ENCODE measurements at places on chromosomes 12 and 14.

DNA sequence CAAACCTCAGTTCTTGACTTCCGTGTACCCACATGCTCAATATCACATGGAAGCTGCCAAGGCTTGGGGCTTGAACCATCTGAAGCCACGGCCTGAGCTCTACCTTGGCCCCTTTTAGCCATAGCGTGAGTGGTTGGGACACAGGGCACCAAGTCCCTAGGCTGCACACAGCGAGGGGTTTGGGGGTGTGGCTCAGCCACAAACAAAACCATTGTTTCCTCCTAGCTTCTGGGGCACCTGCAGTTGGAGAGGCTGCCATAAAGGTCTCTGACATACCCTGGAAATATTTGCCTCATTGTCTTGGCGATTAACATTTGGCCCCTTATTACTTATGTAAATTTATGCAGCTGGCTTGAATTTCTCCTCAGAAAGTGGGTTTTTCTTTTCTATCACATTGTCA lies 628.6 kb downstream of the NRXN3 start:
- DNase-seq: no peak

- no peak for DNase-seq
Measured at GRCh38 chr12:11658791-11659190, 9.3 kb downstream of the ETV6 start.

- DNase-seq: no peak
Measured at GRCh38 chr12:115857160-115857920, 420.2 kb downstream of the MED13L start.

- no peak for DNase-seq
Measured at GRCh38 chr14:39469094-39469710, 37.0 kb upstream of the FBXO33 start.

GRCh38 chr12:90112666-90113065 lies 404.0 kb upstream of the ATP2B1 start:
- DNase-seq: no peak

GRCh38 chr14:100771121-100771800 lies 44.6 kb downstream of the DLK1 start:
- DNase-seq: no peak

- DNase-seq: no peak
Measured at GRCh38 chr12:107127482-107128430, 34.4 kb upstream of the CRY1 start.

DNA sequence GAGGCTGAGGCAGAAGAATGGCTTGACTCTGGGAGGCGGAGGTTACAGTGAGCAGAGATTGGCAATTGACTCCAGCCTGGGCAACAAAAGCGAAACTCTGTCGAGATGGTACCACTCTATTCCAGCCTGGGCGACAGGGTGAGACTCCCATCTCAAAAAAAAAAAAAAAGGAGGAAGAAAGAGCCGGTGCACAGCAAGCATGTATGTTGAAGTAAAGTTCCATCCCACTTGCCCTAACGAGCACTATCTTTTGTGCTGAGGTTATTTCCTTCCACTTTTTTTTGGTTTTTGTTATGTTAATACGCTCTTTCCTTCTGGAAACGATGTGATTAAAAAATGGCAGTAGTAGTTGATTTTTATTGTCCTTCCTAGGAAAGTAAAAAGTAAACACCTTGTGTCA lies 19.5 kb upstream of the GOLGA5 start:
- no peak for DNase-seq

DNA sequence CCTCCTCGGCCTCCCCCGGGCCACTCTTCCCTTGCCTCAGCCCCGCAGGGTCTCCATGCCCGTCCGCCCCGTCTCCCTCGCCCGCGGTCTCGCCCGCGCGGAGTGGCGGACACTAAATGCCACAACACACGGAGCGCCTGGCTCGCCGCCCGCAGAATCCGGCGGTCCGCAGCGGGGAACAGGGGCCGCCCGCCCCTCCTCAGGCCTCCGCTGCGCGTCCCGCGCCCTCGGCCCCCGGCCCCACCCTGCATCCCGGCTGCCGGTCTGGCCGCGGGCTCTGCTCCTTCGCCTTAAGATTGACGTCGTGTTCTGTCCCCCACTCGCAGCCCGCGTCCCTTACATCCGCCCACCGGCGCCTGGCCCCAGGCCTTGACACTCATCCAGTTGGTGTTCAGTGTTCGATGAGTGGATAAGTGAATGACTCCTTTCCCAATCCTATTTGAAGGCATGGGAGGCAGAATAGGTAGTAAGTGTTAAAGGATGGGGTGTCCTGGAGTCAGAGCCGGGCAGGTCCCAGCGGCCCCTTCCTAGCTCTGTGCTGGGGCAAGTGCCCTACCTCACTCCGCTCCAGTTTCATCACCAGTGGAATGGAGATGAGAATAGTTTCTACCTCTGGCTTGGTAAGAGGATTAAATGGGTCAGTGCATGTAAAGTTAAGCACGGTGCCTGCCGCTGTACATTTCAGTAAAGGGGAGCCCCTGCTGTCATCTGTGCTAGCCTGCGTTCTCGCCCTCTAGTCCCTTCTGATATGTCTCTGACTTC lies 622 bp downstream of the TECPR2 start:
- no peak for DNase-seq

DNA sequence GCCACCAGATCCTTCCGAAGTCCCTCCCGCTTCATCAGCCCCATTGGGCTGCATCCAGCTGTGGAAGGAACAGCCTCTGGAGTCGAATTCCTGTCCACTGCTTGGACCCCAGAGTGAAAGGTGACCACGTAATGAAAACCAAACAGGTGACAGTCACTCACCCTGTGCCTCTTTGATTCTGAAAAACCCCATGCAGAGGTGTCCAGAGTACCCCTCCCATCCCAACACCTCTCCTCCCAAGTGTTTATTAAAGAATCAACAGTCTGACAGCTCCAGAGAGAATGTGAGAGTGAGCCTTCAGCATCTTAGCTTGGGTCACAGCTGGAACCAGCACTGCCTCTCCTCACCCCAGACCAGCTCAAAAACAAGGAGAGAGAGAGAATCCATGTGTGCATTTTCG lies 178.6 kb upstream of the NOS1 start:
- no peak for DNase-seq

DNA sequence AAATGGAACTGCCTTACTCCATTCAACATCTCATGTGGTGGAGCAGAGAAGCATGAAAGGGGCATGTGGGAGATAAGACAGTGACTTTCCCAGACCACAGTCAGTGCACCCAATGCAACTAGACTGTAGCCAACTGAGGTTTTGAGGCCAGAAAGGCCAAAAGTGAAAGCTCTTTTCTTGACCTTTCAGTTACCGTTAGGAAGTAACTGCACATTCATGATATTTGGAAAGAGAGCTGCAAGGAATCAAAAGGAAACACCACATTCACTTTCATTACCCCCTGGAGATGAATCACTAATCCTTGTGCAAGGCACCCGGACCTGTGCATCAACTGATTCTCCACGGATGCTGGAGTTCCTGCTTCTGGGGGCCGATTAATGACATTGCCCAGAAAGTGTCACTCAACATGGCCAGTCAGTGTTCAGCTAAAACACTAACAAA lies 72.9 kb upstream of the ELK3 start:
- no peak for DNase-seq

- DNase-seq: no peak
Measured at GRCh38 chr12:28611449-28611848, 421.2 kb downstream of the CCDC91 start.

Data from NCI-H2081 treated with DMSO at 0.1 percent for 48 hours (cell line).